Stimulated activated CD8-positive, alpha-beta memory T cell treated with anti-CD3 and anti-CD28 coated beads, Interleukin-15, amount 100 ng/mL, for 1 hour (primary cell): ENCODE measurements at places on chromosomes 12 and 14.

DNA sequence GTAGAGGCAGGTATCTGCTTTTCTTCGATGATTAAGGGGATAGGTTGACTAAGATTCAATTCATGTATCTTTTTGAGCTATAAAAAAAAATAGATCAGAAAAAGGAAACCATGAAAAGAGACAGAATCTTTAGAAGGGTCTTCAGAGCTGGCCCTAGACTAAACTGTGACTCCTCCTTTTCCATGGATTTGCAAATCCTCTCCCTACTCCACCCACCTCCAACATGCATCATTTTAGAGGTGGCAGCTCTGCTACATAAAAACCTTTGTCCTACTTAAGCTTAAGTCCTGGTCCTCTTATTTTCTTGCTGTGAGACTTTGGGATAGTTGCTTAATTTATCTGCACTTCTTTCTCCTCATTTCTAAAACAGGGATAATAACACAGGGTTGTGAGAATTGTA is 48.4 kb upstream of the LIMA1 start:
- no peak for DNase-seq

DNA sequence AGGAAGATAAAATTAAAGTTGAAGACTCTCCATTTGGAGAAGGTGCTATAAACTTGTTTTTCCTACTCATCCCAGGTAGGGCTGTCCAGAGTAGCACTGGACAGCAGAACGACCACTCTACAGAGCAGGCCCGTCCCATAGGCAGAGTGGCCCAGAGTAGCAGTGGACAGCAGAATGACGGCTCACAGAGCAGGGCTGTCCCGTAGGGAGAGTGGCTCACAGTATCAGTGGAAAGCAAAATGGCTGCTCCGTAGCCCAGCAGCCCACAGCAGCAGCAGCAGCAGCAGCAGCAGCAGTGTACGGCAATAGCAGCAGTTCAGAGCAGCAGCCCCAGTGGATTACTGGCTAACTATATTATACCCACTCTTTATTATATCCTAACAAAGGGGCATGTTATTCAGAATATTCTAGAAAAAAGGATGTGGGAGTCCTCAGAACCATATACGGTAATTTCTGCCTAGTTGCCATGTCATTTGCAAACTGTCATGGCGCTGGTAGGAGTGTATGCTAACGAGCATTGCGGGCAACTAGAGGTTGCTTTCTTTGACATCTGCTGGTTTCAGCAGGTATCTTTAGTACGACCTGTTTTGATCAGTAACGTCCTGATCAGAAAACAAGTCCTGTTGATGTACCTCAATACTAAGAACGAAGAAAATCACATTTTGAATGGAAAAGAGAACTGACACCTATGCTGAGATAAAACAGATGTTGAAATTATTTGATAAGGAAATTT is 567.3 kb downstream of the SLC16A7 start:
- DNase-seq: no peak

GRCh38 chr12:115419145-115419646 is 735.2 kb upstream of the TBX3 start:
- DNase-seq: no peak

DNA sequence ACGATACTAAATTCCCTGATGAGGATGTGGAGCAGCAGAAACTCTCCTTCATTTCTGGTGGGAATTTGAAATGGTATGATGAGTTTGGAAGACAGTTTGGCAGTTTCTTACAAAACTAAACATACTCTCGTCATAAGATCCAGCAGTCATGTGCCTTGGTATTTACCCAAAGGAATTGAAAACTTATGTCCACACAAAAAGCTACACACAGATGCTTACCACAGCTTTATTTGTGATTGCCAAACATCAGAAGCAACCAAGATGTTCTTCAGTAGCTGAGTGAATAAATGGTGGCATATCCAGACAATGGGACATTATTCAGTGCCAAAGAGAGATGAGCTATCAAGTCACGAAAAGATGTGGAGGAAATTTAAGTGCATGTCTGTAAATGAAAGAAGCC is 10.7 kb upstream of the APOLD1 start:
- DNase-seq: no peak

DNA sequence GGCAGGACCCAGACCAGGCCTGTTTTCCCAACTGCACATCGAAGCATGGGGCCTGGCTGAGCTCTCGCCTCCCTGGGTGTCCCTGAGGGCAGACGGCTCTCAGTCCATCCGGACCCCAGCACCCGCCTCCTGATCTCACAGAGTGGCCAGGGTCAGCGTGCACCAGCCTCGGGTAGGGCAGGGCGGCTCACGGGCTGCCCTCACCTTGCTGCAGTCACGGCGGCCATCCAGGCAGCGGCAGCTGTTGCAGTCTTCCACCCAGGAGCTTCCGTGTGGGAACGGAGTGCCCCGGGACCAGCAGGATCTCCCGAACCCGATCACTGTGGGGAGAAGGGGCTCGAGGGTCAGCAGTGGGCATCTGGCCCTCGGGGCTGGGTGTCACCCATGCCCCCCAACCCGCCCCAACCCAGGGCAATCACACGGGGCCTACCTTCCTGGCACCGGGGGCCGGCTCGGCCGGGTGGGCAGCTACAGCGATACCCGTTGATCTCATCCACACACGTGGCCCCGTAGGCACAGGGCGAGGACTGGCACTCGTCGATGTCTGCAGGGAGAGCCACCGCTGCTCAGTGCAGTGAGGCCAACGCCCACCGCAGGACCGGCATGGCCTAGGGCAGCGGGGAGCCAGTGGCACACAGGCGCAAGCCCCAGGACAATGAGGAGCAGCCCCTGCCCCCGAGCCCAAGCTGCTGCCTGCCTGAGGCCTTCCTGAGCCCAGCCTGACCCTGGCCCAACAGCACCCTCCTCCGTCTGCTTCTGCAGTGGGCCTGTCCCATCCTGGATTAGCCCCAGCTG is 22.2 kb downstream of the JAG2 start:
- no peak for DNase-seq

GRCh38 chr12:3071107-3071506 is 6.1 kb upstream of the TSPAN9 start:
- no peak for DNase-seq

DNA sequence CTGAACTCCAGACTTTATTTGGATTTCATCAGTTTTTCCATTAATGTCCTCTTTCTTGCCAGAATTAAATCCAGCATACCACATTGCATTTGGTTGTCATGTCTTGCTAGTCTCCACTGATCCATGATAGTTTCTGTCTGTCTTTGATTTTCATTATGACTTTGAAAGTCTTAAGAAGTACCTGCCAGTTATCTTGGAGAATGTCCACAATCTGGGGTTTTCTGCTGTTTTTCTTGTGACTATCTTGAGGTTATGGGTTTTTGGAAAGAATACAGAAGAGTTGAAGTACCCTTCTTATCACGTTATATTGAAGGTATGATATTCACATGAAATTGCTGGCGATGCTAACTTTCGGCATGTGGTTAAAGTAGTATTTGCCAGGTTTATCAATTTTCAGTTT is 282.3 kb upstream of the PRICKLE1 start:
- DNase-seq: no peak
